ENCODE measurements at places on chromosomes 1 and 21.
A peak's percentile ranks its signal among the peaks of the same experiment; 100 is the strongest.

GRCh38 chr1:168190403-168190802, 11.6 kb downstream of the TIPRL start:
- DNase-seq = no peak

DNA sequence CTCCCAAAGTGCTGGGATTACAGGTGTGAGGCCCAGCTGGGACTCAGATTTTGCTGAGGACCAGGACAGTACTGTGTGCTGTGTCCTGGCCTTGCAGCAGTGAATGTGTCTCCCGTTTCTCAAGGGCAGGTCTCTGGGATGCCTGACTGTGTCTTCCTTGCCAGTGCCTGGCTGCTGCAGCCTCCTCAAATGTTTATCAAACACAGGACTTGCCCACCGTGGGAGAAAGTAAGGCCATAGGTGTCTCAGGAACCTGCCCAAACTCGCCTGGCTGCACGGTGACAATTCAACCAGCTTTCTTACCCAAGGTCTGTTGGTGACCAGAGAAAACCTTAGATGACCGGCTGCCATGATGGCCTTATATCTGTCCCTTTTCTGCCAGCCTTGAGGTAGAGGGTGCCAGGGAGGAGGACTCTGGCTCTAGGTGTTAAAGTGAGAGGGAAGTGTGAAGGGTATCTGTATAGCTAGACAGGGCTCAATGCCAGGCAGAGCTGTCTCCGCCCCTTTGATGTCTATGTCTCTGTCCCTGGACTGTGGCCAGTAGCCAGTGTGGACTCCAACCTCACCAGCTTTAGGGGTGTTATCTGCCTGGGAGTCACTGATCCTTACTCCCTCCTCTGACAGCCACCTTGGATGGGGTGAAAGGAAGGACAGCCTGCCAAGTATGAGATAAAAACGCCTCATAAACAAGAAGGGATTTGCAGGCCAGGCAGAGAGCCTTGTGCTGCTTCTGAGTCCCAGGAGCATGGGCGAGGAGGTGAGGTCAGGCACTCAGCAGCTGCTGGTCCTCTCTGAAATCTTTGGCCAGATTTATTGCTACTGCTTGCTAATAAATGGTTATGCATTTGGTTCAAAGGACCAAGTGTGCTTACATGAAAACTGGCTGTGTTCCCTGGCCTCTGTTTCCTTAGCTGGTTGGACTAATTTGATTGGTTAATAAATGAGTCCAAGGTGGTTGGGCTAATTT, 22.3 kb downstream of the IL6R start:
- DNase-seq = no peak

- no peak for DNase-seq
Observed at GRCh38 chr1:99680270-99680669, 34.4 kb downstream of the PALMD start.

- no peak for DNase-seq
Observed at GRCh38 chr1:51612447-51612961, 4.4 kb upstream of the OSBPL9 start.

- DNase-seq = no peak
Observed at GRCh38 chr1:233238884-233239431, 56.6 kb downstream of the PCNX2 start.

GRCh38 chr1:85496941-85497582, 32.1 kb upstream of the DDAH1 start:
- DNase-seq = no peak

DNA sequence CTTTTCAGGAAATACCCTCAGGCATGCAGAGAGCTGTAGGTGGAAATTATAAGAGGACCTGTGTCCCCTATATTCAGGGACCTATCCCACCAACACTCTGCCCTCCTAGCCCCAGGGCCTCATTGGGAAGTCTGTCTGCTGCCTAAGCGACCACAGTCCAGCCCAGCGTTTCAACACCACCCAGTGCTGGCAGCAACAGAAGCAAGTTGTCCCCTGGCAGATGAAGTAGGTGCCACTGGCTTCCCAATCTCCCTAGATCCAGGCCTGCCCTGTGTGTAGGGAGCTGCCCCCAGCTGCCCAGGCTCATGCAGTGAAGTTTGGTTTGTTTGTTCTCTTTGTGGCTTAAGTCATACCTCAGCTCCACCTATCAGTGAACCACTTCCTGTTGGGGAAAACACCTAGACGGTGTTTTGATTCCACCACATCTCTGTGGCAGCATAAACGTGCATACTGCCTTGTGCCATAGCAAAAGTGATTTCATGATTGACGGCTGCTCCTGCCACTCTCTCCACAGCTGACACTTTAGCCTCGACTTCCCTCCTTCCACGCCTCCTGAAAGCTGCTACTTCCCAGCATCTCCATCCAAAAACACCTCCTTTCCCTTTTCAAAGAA, 8.1 kb upstream of the LEFTY1 start:
- DNase-seq = peak; percentile 79

DNA sequence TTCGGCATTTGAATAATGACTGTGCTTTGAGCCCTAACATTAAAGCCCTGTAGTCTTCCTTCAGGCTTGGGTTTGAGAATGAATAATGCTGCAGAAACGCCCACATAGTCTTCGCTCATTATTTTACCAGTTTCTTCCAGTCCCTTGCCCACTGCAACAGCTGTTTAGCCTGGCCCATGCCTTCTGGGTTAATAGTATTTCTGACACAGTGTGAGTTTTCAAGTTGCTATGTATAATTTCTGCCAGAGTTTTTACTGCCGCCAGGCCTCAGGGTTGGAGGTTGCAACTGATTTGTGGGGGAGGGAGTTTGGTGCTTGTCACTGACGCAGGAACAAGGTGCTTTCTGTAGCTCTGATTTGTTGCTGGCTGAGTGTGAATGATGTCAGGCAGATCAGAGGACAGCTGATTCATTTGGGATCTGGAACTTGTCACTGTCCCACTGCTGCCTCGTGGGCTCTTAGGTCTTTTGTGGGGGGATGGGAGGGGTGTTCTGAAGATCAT, 109.8 kb downstream of the MAST2 start:
- peak; percentile 79 for DNase-seq

DNA sequence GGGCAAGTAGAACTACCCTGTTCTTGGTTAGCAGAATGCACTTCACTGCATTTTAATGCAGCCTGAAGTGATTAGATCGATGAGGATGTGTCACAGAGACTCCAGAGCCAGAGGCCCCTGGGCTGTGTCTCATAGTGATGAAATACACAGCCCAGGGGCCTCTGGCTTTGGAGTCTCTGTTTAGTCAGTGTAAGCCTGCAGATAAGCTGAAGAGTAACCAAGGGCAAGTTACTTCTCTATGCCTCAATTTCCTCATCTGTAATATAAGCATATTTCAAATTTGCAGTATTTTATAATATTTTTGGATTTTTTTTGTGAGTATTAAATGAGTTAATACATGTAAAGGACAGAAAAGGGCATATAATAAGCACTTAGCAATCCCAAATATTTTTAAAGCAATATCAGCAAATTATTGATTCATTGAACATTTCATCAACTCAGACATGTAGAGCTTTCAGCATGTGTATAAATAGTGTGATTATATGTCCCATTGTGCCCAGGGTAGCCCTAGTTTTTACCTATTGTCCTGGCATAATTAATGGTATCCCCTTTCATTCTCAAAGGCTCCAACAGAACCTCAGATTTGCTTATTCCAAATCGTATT, 23.6 kb upstream of the APOBEC4 start:
- no peak for DNase-seq

DNA sequence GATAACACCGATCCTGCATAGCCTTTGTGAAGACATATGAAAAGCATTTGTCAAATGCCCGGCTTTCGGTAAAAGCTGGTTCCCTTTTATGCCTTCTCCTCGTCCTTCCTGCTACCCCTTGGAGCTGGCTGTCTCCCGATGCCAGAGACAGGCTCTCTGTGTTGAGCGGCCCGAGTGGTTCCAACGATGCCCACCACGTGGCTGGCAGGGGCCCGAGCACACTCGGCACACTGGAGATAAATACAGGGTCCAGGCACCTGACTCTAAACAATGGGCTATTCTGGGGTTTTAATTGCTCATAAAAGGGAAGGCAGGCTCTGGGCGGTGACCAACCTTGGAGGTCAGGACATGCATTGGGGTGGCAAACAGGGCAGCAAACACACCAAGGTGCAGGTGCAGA, 207.1 kb downstream of the HIVEP3 start:
- DNase-seq = no peak

- DNase-seq = no peak
Observed at GRCh38 chr1:61130338-61131000, 48.1 kb downstream of the NFIA start.

DNA sequence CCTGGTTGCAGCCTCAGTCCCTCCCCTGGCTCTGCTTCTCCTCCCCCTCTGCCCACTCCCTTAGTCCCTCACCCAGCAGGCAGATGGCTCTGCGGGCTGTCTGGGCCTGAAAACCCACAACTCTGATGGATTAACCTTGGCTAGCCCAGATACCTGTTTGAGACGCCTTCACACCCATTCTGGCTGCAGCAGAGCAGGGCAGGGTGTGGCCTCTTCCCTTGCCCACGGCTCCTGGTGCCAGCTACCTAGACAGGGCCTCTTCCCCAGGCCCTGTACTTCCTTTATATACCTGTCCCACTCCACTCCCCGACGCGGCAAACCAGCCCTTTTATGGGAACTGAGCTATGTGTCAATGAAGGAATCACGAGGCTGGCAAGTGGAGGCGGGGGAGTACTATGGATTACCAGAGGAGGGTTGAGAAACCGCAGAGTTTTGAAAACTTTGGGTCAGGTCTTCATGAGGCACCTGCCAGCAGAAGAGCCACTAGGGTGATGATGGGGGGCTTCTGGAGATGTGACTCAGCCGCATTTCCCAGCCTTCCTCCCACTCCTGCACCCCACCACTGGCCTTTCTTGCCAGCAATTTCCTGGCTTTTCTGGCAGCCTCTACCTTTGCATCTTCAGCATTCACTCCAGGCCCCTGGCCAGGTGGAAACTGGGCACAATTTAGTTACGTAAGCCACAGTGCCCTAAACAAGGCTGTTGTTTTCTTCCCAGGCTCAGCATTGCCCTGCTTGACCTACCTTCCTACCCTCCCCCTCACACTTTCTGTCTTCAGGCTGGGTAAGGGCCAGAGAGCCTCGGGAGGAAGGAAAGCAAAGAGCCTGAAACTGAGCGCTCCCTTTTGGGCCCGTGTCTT, at the start of gene CHI3L1:
Gene CHI3L1 (minus strand): TSS at position 259 of the 858 bp plus-strand sequence. CDS start 81 bp downstream, at position 178.
- DNase-seq = no peak

DNA sequence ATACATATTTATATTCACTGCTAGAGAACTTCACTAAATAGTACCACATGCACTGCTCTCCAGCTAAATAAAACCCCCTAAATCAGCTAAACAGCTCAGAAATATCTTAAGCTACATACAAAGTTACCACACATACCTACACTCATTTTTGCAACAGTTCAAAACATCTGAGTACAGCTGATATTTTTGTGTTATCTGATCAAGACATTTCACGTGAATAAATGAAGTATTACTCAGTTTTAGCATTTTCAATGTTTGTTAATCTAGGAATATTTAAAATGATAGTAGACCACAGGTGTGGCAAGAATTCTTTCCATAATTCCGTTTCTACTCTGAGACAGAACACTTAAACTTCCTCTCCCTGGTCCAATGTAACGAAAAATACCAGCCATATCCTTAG, 20.8 kb downstream of the EVI5 start:
- no peak for DNase-seq
